ENCODE measurements at places on chromosomes 12 and 14.

- no peak for DNase-seq
Observed at GRCh38 chr12:8661016-8661415, 1.6 kb downstream of the MFAP5 start.

DNA sequence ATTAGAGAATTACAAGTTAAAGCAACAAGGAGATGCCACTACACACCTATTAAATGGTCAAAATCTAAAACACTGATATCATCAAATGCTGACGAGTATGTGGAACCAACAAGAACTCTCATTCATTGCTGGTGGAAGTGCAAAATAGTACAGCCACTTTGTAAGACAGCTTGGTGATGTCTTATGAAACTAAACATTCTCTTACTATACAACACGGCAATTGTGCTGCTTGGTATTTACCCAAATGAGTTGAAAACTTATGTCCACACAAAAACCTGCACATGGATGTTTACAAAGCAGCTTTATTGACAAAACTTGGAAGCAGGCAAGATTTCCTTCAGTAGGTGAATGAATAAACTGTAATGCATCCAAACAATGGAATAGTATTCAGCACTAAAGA lies 3.2 kb downstream of the TMBIM4 start:
- DNase-seq, result no peak

DNA sequence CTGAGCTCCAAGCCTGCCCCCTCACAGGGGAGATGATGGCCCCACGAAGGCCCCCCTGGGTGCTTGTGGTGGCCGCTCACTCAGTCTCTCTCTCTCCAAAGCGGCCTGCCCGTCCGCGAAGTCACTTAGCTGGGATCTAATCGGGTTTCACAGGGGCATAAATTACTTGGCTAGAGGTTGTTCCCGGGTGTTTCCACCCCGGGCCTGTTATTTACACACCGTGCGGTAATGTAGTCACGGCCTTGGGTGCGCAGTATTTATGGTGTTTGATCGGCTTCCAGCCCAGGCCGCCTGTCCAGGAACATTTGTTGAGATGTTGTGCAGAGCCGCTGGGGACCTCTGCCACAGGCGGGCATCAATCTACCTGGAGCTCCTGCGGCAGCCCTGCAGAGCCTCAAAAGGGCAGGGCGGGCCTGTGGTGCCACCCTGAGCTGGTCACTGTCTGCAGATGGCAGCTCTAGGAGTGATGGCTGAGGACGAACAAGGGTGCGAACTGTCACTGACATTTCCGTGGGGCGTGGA lies 91.2 kb downstream of the KIF26A start:
- DNase-seq, result no peak

DNA sequence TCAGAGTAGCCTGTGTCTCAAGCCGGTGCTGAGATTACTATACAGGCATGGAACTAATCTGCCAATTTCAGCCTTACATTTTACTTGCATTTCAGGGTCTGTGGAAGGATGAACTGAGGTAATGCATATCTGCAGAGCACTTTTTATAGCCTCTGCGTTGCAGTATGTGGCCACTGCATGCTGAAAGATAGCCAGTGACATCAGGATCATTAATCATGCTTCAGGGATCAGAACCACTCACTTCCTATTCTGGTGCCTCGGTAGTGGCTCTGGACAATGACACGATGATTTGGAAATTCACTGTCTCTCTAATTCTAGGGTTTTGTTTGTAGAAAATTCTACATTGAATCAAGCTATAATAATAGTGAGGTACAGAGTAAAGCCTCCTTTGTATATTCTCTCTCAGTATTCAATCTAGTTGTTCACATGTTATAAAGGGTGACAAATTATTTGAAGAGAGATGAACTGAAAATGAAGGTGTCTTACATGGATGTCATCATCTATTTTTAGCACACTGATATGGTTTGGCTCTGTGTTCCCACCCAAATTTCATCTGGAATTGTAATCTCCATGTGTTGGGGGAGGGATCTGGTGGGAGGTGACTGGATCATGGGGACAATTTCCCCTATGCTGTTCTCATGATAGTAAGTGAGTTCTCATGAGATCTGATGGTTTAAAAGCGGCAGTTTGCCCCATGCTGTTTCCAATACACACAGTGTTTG lies 554.3 kb upstream of the MIS18BP1 start:
- DNase-seq, result no peak

GRCh38 chr12:104747955-104748354 lies 210.1 kb downstream of the SLC41A2 start:
- no peak for DNase-seq

Data from RPMI8226 (cell line).